ENCODE measurements at places on chromosomes 1 and 21. TPM values are rescaled to one million over a fixed set of nuclear protein-coding genes. Genes with fewer than 3 reads are reported as not detected.

- no peak for DNase-seq
These were observed 49.2 kb downstream of the RALGPS2 start for GRCh38 chr1:178774263-178774662.

DNA sequence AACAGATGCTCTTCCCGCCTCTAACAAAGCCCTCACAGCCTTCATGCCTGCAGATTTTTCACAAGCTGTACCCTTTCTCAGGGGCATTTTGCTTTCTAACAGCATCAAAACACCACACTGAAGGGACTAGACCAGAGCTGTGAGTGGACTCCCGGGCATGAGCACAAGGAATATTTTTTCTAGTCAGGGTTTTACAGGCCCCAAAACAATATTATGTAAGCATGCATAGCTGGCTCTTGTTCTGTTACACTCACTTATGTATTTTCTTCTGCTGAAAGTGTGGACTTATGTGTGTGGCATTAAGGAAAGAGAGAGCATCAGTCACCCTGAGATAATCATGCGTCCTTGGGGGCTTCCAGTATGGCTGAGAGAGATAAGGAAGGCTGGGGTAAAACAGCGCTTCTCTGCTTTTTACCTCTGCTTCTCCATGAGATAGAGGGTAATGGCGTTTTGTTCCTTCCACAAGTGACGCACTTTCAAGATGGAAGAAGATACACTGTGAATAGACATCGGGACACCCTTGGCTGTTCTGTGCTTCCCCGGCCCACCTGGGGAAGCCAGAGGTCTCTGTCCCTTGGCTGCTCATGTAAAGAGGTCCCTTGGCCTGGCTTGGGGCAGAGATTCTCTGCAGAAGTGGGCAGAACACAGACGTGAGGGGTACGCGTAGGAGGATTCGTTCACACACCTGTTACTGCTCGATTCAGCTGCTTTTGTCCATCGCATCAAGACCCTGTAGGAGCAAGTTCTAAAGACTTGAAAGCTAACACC, 266.7 kb upstream of the RAB4A start:
- no peak for DNase-seq

- DNase-seq: no peak
These were observed 828 bp downstream of the PNRC2 start for GRCh38 chr1:23960291-23961020.

DNA sequence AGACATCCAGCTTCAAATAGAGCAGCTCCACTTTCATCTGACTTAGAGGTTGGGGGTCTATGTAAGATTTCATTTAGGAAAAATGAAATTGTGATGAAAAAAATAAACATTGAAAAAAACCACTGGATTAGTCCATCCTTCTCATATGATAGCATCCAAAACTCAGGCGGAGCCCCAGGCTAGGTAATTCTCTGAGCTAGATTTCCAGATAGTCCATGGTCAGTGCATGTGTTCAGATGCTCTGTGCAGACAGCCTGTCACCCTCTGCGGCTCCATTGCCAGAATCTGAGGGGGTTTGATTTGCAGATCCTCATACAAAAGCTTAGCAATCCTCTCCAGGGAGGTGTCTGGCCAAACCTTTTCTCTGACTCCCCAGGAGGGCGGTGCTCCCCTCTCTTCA, 49.2 kb downstream of the C8B start:
- no peak for DNase-seq

DNA sequence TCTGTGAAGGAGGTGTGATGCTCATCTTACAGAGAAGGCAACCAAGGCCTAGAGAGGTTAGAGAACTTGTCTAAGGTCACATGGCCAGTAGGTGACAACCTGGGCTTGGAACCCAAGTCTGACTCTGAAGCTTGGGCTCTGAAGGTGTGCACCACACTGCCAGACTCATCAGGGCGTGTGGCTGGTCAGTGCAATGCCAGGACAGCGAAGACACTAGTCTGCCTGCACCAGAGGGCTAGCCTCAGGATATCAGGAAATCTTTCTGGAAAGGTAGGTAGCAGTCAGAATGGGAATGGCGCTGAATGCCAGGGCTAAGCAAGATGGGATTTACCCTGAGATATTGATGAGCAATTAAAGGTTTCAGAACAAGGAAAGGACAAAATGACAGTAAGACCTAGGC, 34.9 kb downstream of the ELK4 start:
- DNase-seq: no peak

DNA sequence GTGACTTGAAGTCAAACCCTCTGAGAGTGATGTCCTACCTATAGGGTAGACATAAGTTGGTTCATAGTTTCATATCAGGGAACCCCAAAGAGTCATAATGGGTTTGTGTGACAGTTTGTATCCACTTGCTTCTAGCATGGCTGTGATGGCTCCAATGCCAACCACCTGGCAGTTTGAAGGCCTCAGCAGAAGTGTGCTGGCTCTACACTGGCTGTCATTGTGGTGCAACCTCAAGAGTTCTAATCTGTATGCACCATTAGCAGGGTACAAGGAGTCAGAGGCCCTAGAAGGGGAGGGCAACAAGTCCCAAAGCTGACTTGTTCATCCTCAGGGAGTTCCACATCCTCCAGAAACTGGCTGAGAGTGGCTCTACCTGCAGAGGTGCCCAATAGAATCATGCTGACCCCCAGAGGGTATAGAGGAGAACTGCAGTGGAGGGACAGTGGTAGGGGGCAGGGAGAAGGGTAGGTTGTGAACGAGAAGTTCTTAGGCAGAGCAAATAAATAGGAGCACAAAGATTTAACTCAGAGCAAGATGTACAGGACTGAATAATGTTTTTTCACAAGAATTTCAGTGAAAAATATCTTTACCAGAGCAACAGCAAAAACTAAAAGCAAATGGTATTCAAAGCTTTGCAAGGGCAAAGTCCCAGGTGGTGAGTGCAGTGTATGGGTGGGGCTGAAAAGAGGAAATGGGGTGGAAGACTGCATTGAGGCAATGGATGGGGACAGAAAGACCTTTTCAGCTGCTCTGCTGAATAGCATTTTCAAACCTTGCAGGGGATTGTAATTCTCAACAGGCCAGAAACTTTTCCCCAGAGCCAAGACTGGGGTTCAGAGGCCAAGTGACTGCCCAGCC, 3.2 kb downstream of the FCRL2 start:
- no peak for DNase-seq

DNA sequence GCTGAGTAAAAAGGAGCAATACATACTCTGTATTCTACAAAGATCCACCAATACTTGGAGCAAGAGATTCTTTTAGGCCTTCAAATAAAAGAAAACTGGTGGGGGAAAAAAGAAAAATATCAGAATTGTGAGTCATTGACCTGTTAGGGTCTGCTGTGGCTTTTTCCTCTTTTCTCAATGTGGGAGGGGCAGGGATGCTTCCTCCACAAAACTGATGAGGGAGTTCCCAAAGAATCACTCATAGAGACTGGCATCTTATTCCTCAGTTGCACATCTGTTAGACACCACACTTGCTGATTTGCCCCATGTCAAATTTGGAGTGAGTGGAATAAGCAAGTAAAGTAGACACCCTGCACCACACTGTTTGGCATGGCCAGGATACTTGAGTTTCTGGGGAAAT, 16.6 kb downstream of the C1orf141 start:
- DNase-seq: no peak

DNA sequence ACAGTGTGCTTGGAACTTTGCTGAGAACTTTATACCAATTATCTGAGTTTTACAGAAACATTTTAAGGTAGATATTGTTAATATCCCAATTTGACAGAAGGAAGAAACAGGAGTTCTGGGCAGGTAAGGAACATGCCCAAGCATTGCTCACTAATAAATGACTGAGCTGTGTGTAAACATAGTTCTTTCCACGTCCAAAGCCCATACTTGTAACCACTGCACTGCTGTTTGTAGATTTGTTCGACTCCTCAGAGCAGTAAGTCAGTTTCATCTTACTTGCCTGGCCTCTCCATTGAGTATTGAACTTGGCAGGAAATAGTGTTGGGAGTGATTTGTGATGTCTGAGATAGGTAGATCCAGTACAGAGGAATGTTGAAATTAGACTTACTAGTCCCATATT, 335.1 kb downstream of the KIF26B start:
- no peak for DNase-seq

GRCh38 chr1:5917591-5918274, 74.5 kb downstream of the NPHP4 start:
- DNase-seq: no peak

DNA sequence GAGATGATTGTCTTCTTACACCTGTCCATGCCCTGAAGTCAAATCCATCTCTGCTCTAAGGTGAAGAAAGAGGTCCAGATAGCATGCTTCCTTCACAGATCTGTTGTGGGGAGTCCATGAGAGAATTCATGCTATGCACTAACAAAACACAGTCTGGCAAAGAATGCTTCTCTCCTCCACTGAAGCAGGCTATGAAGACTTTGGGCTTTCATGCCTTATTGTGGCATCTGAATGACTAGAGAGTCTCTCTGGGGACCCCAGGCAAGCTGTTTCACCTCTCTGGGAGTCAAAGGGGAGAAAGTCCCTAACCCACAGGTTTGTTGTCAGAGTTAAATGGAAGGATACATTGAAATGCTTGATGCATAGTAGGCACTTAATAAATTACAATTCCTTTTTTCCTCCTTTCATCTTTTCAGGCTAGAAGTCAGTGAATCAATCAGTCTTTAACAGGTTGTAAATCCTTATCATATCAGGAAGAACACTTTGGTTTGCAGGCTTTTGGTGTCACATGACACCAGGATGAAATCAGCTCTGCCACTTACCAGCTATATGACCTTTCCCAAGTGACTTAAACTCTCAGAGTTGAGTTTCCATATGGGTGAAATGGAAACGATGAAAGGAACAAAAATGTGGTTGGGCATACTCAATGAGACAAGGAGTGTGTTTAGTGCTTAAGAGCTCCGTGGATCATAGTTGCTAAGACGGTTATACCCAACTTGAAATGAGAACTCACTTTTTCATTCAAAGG, 200.1 kb upstream of the DAB1 start:
- no peak for DNase-seq

DNA sequence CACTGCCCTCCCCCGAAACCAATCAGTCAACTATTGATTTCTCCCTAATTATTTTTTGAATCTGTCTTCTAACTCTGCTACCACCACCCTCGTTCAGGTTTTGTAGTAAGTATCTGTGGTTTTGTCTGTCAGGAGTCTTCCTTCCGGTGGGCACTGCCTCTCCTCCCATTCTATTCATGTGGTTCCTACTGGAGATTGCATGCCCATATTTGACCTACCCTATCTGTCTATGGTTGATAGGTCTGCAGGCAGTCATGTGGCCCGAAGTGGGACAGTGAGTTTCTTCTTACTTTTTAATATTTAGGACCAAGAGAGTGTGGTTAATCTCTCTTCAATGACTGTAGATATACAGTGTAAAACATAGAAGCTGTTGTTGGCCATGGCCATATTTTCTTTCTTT, 17.8 kb upstream of the MAST2 start:
- no peak for DNase-seq

DNA sequence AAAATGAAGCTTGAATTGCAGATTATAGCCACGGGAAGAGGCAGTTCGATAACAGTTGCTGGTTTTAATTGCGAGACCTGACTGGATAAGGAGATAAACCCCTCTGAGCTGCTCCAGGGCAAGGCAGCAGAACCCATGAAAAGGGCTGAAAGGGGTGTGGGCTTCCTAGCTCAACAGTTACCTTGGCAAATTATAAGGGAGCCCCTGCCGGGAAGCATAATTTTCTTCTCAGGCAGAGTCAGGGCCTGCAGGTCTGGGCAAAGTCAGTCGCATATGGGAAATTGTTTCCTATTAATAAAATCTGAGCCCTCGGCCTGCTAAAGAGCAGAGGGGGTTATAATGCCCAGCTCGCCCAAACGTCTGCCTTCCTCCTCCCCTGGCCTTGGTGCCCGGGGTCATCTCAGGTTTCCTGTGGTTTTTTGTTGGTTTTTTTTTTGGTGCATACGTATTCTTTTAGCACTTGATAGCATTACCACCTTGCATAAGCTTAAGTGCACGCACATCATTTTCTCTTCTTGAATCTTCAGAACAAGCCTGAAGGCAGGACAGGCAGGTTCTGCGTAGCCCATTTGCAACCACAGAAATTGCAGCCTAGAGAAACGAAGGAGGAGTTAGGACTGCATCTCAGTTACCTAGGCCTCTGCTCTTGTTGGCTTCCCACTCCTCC, 33.9 kb upstream of the SELENON start:
- no peak for DNase-seq

DNA sequence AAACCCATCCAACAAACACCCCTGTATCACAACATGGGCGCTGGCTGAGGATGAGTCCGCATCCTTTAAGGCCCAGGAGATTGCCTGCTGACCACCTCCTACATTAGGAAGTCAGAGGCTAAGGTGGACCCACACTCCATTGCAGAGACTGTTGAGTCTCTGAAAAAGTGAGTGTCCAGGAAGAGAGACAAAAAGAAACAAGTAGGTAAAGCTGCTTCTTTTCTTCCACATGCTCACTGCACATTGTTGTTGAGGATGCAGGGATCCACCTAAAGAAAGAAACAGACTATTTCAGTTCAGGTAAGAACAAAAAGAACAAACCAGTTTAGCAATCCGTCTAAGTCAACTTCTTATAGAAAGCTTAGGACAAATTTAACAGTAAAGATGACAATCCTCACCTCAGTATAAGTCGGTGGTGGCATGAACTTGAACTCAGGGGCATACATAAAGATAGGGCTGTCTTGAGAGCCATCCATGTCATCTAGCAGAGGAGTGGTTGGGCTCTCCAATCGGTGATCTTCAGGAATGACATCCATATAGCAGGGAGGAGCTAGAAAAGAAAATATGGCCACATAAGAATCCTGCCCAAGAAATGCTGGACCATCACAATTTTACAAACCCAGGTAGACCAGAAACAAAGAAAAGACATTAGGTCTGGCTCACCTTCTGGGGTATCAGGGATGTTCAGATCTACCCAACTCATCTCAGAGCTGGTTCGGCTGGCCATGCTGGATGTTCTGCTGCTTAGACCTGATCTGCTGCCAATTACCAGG, 2.6 kb downstream of the TXNIP start:
- no peak for DNase-seq

DNA sequence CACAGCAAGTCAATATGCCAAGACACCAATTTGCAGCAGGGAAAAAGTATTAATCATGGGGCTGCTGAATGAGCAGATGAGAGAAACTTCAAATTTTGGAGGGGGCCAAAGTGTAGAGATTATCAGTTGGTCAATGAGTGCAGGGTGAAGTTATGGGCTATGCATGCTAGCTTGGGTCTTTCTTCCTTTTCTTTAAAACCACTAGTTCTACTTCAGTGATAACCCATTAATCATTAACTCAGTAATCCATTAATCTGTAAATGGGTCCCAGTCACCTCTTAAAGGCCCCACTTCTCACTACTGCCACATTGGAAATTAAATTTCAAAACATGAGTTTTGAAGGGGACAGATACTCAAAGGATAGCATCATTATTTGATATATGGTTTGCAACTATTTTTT, 688.6 kb upstream of the ADGRL4 start:
- DNase-seq: no peak

GRCh38 chr21:33799378-33800090, 116.1 kb downstream of the ATP5PO start:
- DNase-seq: no peak

SAMSN1 gene
- 0.23 TPM for total RNA-seq

ZMYND12 gene
- total RNA-seq: 0.63 TPM

RPTN gene
- not detected for total RNA-seq

NPHS2 gene
- not detected for total RNA-seq

COL6A2 gene
- 140 TPM for total RNA-seq

NBPF10 gene
- 0.47 TPM for total RNA-seq

SLC44A5 gene
- total RNA-seq: 1.7 TPM

OR2AK2 gene
- total RNA-seq: not detected

Data from glomerular endothelial cell (primary cell).